H1 (cell line): ENCODE measurements at places on chromosomes 2 and 18. TPM values are rescaled to one million over a fixed set of nuclear protein-coding genes. Genes with fewer than 3 reads are reported as not detected.

DNA sequence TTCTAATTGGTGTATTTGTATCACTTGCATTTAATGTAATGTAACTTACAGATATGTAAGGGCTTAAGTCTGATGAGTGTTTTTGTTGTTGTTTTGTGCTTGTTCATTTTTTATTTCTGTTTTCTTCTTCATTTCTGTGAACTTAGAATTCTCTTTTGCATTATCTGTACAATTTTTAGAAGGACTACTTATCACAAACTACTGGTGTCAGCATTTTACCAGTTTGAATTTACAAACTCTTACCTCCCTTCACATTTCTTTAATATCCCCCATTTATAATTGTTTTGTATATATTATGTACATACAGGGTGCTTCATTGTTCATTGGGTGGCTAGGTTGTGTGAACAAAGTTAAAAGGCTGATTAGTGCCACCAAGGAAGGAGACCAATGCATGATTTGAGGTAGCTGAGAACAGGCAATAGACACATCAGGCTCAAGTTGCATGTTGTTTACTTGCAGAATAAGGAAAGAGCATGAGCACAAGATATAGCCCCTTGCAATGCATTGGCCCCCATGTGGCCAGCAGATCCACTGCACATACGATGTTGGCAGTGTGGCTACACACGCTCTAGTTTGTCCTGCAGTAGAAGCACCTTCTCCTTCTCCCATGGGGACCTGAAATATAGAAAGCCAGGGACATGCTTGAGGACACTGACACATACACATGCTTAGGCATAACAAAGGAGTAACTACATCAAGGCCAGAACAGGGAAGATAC, 198.2 kb downstream of the CD8B2 start:
- no peak for DNase-seq

DNA sequence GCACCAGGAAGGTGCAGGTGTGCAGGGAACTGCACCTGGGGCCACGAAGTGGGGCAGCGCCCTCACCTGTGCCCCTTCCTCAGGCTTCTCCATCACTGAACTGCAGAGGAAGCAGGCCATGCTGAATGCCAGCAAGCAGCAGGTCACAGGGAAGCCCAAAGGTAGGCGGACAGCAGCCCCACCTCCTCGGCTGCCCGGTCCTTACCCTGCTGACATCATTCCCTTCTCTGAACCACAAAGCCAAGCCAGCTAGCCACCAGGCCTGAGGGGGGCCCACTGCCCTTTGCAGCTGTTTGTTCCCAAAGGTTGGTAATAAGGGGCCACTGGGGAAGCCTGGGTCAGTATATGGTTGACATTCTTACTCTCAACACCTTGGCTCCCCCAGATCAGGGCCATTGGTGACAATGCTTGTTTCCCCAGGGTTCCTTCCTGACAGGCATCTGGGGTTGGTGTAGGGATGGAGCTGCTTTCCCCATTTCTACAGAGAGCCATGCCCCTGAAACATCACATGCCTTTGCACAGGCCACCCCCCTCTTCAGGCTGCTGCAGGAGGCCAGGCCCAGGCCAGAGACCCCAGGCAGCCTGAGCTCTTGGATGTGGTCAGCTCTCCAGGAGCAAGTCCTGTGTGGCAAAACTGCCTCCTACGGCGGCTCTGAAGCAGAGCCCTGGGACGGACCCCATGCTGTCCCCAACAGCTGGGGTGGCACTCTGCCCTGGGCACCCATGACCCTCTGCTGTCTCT, 47.8 kb downstream of the FAM168B start:
- no peak for DNase-seq

GRCh38 chr2:80340022-80340421, 35.5 kb upstream of the LRRTM1 start:
- no peak for DNase-seq

DNA sequence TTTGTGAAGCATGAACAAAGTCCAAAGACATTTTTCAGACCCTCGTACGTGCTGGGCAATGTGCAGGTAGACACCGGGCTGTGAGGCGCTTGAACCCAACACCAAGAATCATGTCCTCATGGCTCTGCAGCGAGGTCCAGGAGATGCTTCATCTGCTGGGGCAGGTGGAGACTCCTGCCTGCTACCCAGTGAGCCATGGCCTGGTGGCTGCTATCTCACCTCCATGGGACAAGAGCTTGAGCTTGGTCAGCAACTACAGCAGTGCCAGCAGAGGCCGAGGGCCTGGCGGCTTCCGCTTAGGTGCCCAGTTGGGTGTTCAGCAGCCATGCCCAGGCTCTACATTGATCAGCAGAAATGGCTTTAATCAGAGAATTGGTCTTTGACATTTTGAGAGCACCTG, 281.0 kb upstream of the HS6ST1 start:
- no peak for DNase-seq

- DNase-seq: no peak
Observed at GRCh38 chr2:6872394-6872793, 5.2 kb upstream of the RSAD2 start.

- DNase-seq: no peak
Observed at GRCh38 chr2:223247136-223247535, 195.1 kb downstream of the KCNE4 start.

GRCh38 chr2:240893363-240893844, 2.6 kb downstream of the MAB21L4 start:
- DNase-seq: no peak

- DNase-seq: no peak
Observed at GRCh38 chr2:18473241-18474181, 86.9 kb downstream of the RDH14 start.

DNA sequence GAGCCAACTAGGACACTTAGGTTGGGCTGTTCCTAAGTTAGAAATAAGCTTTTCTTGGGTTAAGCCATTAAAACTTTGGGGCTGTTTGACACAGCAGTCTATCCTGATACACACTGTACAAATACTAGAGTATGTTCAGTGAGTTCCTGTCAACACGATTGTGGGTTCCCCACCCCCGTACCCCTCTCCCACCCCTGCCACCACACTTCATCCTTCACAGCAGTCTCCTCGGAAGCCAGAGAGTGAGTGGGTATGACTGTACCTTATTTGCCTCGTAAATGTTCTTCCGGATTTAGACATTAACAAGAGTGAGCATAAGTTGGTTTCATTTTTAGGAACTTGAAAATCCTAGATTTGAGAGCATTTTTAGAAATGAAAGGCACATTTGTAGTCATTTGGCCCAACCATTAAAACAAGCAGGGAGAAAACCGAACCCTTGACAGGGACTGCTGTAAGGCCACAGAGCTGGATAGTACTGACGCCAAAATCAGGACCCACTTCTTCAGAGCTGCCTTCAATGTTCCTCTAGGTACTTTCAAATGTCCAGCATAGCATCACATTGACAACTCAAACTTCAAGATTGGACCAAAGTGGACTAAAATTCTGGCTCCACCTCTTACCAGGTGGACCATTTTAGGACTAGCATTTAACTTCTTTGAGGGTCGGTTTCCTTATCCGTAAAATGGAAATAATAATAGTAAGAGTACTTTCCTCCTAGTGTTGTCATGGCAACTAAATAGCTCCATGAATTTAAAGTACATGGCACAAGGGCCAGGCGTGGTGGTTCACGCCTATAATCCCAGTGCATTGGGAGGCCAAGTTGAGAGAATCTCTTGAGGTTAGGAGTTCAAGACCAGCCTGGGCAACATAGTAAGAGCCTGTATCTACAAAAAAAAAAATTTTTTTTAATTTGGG, 166.3 kb upstream of the SERTAD2 start:
- DNase-seq: no peak

ANKRD30BL gene
- total RNA-seq: not detected in 2 replicates

SLC35F6 gene
- total RNA-seq: 11.2 and 11.6 TPM in 2 replicates

TFCP2L1 gene
- 3.2 and 3.8 TPM in 2 replicates for total RNA-seq

ZEB2 gene
- total RNA-seq: 0.13 TPM in 1 of 2 replicates, not detected in the other
